Panc1 (cell line): ENCODE measurements at places on chromosomes 3 and 15. TPM values are rescaled to one million over a fixed set of nuclear protein-coding genes. Genes with fewer than 3 reads are reported as not detected.

- no peak for DNase-seq
Measured at GRCh38 chr3:58965865-58966264, 84.0 kb downstream of the CFAP20DC start.

DNA sequence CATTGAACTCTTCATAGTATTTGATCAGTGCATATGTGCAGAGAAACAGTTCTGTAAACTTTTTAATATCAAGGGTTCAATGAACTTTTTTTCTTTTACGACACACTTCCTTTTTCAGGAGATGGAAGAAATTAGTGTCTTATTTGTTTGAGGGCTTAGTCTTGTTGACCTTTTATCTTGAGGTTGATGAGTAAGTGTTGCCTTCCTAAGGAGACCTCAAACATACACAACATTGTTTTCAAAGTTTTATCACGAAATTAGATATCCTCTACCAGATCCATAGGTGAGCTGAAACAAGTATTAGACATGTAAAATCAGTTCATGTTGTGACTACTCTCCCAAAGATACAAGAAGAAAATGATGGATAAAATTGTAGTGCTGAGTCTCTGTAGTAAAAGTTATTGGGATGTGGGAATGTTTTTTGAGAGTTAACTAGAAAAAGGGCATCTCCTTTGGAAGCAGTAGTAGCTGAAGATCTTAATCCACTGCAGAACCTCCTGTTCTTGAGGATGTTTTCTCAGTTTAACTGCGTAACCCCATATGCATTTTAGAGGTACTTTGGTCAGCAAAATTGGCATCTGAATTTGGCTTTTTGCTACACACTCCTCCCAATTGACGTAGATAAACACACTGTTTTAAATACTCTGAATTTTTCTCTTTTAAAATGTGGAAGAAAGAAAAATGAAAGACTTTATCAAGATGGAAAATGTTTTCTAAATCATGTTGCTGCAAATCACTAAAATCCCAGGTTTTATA lies 116.8 kb downstream of the GALK2 start:
- DNase-seq: no peak

GRCh38 chr3:153749070-153749610 lies 372.1 kb upstream of the ARHGEF26 start:
- DNase-seq: no peak

GRCh38 chr3:171470714-171471227 lies 10.6 kb upstream of the TNIK start:
- no peak for DNase-seq

- no peak for DNase-seq
Measured at GRCh38 chr15:62845241-62846126, 197.1 kb upstream of the TPM1 start.

DNA sequence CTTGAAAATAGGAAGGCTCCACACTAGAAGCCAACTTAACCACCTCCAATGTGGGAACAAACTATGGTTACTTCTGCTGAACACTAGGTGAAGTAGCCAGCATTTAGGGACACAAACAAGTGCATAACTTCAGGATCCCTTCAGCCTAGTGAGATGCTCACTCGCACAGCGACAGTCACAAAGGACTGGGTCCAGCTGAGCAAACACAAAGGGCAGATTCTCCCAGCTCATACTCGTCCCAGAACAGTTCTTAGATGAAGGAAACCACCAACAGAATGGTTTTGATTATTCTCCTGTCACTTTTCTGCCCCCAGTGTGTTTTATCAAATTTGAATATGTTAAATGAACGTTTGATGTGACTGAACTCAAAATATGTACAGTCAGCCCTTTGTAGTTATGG lies 201.6 kb downstream of the KCNAB1 start:
- no peak for DNase-seq

GRCh38 chr15:62150445-62150844 lies 14.6 kb downstream of the C2CD4B start:
- no peak for DNase-seq

- DNase-seq: no peak
Measured at GRCh38 chr3:69384326-69384725, 1.6 kb downstream of the FRMD4B start.

DNA sequence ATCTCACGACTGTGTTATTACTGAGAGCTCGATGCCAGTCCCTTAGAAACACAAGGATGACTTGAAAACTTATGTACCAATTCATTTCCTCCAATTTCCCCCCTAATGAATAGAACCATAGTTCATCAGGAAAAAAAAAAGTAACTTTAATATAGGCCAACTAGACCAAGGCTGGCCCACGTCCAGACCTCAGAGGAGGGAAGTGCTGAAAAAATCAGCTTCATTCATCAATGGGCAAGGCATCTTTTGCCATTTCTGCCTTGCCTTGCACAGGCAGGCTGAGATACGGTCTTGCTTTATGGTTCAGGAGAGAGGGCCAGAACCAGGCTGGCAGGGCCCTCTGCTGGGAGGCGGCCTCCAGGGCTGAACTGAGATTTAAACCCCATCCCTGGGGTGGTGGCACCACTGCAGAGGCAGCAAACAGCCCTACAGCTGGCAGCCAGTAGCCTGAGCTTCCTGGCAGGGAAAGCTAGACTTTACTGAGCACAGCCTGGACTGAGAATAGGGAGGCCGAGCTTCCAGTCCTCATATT lies 104.1 kb upstream of the TNFAIP8L3 start:
- DNase-seq: no peak

DNA sequence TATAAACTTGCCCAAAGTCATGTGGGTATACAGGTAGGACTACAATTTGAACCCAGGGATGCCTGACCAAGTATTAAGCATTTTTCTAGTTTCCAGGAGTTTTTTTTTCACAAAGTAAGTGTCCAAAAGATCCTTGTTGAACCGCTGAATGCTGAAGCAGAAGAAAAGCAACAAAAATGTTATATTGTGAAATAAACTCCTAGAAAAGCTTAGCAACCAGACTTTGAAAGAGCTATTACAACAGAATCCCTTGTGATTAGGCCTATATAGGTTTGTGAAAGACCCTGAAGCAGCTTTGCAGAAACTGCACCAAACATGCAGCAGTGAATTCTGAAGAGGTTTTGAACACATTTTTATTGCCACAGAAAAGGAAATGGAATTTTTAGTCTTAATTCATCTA lies 236.8 kb downstream of the TUSC7 start:
- no peak for DNase-seq

GRCh38 chr15:49832511-49832910 lies 211.7 kb downstream of the DTWD1 start:
- no peak for DNase-seq

GRCh38 chr3:100578646-100579045 lies 30.8 kb upstream of the ADGRG7 start:
- no peak for DNase-seq

DNA sequence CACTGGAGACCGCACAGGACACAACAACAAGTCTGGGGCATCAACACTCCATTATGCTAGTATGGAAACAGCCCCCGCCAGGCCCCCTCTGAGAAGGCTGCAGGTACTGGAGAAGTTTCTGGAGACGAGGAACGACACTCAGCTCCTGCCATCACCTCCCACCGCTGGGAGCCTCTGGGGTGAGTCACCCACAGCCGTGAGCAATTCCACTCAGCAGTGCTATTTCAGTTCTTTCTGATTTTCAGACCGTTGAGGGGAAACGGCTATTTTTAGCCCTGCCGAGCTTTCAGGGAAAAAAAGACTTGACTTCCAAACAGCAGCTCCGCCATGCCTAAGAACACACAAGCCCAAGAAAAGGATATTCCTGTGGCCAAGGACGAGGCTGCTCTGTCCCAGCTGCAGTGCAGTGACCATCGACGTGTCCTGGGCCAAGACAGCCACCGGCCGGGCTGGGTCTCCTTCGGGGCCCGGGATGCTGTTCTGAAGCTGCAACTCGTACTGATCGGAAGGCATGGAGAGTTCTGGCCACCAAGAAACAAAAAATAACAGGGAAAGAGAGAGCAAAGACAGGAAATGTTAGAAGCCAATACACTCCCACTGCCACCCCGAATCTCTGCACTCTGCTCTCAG lies 40.8 kb downstream of the NUP210 start:
- DNase-seq: no peak

DNA sequence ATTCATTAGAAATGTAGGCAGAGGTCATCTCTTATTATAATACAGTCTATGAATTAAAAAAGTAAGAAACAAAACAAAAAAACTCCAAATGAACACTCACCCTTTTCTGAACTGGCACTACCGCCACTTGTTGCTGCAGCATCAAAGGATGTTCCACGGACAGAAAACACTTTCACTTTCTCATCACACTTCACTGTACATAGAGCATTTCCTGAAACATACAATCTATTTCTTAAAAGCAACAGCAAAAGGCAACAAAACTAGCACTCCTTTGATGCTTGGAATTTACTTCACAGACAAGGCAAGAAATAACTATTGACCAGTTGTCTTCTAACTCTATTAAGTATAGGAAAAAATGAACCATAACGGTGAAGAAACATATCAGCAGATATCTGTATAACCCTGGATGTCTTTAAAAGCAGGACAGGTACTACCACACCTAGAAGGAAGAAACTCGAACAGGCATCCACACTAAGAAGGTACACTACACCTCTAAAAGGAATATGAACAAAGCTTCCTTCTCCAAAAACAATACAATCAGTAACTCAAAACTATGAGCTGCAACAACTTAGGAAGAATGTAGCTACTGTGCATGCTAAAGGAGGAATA lies 24.9 kb downstream of the ETFA start:
- no peak for DNase-seq

DNA sequence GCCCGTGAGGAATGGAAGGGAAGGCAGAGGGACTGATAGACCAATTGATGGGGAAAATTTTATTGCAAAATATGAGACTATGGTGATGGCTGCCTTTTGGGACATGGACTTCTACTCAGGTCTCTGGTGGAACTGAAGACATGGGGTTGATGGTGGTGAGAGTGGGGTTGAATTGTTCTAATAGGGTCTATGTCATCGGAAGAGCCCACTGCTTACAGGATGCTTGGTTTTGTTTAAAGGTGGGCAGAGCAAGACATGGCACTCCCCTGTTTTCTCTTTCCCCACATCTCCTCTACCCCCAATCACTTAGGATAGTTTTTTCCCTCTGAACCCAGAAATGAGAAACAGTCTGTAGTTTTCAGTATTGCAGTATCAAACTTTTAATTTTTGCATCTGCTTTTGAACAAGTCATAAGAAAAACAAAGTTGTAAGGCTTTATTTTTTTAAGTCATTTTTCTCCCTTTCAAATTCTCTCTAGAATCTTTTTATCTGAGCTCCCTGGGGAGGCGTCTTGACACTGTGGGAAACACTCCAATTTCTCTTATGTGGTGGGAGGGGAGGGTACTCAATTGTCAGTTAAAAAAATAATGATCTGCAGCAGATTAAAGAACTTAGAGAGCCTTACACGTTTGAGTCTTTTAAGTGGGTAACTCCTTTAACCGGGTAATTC lies 276.2 kb upstream of the TBC1D5 start:
- DNase-seq: no peak

GRCh38 chr3:124837065-124837464 lies 50.1 kb downstream of the ITGB5 start:
- DNase-seq: no peak

DNA sequence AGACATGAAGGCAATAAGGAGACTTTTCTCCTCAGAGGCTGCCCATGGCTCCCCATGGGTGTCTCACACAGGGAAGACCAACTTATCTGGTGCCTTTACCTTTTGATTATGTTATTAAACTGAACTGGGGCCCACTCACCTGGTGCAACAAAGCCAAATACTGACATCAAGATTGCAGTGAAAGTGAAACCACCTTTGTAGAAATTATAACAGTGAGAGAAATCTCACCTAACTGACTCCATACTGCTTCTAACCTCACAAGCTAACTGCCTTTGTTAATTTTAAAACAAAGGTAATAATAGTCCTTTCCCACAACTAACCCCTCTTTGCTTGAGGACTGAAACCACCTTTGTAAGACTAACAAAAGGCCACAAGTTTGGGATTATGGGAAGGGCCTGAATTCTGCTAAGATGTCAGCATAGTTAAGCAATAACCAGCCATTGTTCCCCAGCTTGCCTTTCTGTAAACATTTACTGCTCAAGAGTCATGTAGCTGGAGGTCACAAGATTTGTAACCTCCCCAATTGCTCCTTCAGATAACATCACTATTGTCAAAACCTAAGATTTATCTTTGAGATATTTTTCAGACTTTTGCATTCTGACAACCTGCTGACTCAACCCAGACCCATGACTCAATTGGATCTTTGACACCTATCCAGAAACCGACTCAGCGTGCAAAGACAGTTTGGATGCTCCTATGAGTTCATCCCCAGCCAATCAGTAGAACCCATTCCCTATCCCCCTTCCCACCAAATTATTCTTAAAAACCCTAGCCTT lies 420.3 kb upstream of the CFAP20DC start:
- no peak for DNase-seq

DNA sequence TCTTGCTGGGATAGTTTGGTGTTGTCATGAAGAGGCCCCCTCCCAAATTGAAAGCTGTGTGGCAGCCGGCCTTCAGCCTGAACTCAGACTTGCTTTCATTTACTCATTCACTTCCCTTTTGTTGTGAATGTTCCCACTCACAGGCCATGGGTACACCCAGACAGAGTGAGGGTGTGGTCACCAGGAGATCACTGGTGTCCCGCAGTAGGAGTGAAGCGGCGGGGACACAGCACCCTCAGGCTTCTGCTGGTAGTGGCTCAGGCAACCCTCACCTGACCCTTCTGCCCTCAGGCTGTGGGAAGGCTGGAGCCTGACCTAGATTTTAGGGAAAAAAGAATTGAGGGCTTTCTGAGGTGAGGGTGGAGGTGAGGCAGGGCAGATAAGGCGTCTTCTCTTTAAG lies 244.4 kb downstream of the SOX2 start:
- no peak for DNase-seq

DNA sequence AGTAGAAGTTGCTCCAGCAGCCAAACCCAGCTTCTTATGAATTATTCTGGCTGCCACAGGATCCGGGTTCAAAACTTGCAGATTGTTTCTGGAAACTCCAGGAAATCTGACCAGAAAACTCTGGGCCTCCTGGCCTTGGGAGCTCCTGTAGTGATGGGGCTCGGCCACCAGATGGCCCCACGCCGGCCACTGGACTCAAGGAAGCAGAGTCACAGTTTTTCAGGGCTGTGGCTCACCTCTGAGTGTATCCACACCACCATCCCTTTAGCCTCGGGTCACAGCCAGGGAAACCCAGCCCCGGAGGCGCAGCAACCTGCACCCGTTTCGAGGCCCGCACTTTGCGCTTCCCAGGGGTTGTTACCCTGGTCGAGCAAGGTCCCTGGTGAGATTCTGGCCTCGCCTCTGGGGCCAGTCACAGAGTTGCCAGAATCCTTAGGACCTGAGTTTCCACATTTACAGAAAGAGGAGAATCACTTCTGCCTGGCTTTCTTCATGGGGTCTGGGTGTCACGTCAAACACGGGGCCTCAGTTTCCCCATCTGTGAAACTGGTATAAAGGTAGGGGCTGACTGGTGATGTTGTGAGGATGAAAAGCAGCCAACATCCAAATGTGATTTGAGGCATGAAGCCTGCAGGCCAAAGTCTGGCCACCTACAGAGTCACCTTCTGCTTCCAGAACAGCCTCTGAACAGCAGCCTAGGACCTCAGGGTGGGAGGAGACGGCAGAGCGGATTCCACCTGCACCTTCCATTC lies 53.5 kb upstream of the LCTL start:
- peak; percentile 39 for DNase-seq

UCN2 gene
- 1.8 TPM for total RNA-seq

CEMIP gene
- total RNA-seq: 0.46 TPM

RTP3 gene
- not detected for total RNA-seq

CA12 gene
- total RNA-seq: 0.74 TPM

LCMT2 gene
- 12.1 TPM for total RNA-seq

SNX33 gene
- total RNA-seq: 17.0 TPM

SPTSSB gene
- total RNA-seq: 3.7 TPM

ERICH6 gene
- total RNA-seq: 0.28 TPM

SRGAP3 gene
- 0.82 TPM for total RNA-seq

ACOX2 gene
- total RNA-seq: 3.2 TPM
